ENCODE measurements at places on chromosomes 2 and 18.

DNA sequence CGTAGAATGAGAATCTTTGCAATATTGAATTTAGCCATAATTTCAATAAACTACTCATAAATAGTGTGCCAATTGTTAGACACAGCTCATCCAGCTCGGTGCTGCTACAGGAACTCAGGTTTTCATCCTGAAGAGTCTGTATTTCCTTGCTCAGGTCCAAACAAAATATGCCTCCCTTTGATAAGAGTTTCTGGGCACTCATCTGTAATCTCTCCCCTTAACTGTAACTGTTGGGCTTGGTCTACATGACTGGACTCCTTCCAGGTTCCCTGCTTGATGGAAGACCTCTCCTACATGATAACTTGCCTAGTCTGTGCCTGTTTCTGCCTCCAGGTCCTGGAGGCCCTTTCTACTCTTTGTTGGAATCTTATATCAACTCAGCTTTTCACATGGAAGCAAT is 57.9 kb downstream of the GCA start:
- DNase-seq = no peak

DNA sequence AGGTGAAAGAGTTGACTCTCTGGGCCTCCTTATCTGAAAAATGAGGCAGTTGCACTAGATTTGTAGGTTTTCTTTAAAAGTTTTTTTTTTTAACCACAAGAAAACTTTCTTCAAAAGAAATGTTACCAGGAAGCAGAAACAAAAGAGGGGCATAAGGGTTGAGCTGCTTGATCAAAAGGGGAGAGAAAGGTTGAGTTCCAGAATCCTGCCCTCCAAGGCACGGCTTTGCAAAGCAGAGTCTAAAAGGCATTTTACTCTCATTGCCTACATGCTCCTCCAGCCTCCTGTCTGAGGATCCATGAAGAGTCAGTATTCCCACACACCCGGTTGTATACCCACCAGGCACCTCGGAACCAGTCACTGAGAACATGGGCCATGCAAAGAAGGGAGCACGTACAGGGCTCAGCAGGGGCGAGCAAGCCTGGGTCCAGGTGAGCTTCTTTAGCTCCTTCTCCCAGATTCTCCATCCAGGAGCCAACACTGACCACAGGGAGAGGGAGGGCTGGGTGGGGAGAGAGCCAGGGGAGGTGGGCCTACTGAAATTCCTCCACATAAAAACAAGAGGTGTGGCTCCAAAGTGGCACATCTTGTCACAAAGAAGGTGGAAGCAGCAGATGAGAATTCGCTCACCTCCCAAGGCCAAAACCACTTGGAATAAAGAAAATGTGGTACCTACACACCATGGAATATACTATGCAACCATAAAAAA is 116.0 kb upstream of the EPC2 start:
- no peak for DNase-seq

DNA sequence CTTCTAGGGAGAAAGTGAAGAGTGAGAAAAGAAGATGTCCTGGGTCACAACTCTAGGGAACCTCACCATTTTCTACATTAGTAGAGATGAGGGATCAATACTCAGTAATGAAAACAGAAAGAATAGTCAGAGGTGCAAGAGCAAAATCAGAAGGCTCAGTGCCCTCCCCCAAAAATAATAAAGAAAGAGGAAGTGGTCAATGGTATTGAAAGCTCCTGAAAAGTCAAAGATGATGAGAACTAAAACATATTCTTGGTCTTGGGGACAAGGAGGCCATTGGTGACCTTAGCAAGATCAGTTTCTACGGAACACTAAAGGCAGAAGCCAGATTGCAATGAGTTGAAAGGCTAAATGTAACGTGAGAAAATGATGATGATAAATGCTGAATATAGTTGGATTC is 24.5 kb upstream of the MYO1B start:
- no peak for DNase-seq

DNA sequence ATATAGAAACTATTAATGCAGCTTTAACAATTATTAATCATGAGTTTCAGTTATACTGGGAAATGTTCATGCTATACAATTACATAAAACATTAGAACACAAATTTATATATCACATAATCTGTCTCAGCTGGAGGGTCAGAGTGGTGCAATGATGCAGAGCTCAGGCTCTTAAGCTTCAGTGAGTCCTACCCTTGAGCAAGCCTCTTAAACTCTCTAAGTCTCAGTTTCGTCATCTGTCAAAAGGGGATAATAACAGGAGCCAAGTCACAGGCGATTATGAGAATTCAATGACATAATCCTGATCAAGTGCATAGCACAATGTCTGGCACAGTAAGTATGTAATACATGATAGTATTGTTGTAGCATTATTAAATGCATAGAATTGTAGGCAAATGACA is 46.0 kb downstream of the LAMA1 start:
- no peak for DNase-seq

DNA sequence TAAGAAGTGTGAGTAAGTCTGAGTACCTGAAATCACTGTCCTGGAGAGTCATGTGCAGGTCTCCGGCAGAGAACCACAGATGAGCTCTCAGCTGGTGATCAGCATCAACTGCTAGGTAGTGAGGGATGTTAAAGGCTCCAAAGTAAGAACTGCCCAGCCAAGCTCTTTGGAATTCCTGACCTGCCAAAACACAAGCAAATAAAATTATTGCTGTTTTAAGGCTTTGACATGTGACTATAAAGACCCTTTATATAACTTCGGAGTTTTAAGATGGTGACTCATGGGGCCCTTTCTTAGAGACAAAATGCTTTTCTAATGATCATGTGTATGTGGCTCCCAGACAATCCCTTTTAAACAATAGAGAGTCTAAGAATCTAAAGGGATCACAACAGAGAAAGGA is 855.7 kb downstream of the TRIB2 start:
- DNase-seq = no peak

DNA sequence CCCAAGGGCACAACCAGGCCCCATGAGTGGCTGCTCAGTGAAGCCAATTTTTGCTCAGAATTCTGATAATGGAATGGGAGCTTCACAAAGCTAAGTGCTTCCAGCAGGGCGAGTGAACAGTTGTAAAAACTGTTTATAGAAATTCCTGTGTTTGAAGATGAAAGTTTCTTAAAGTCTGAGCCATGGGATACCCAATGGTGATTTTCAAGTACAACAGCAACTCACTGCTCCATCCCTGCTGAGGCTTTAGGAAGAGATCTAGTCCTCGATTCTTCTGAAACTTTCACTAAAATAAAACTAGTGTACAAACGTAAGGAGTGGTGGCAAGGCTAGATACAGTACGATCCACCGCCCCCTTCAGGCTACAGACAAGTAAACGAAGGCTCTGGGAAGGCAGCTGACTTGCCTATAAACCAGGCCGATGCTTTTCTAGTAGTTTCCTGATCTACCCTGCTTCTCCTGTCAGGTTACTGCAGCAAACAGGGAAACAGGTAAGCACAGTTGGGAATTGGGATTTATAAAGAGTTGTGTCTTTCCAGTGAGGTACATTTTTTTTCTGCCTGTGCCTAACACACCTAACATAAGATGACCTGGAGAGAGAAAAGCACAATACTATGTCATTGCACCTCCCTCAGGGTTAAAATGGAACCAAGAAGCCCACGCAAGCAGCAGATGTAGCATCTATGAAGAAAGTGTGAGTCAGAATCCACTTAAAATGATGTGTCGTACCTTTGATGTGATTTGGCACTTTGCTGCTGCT is 108.7 kb downstream of the UXS1 start:
- no peak for DNase-seq

GRCh38 chr18:12324991-12325725 is 17.1 kb downstream of the TUBB6 start:
- DNase-seq = no peak

GRCh38 chr2:55452879-55453278 is 33.2 kb upstream of the CCDC88A start:
- DNase-seq = no peak

DNA sequence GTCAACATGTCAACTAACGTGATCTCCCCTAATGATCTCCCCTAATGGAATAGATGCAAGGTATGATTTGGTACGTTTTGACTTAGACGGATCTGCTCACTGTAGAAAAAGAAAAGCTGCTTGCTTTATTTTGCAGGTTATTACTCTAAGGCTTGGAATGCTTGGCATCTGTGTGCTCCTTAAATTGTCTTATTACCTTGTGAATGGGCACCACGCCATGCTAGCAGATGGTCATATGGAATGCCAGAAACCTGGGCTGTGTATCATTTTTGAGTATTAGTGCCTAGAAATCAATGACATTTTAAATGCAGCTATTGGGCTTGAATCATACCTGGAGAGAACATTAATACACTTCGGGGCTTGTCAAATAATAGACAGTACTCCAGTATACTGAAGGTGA is 16.5 kb upstream of the FIGN start:
- no peak for DNase-seq

GRCh38 chr2:98601532-98602132 is 6.7 kb downstream of the COA5 start:
- DNase-seq = no peak

DNA sequence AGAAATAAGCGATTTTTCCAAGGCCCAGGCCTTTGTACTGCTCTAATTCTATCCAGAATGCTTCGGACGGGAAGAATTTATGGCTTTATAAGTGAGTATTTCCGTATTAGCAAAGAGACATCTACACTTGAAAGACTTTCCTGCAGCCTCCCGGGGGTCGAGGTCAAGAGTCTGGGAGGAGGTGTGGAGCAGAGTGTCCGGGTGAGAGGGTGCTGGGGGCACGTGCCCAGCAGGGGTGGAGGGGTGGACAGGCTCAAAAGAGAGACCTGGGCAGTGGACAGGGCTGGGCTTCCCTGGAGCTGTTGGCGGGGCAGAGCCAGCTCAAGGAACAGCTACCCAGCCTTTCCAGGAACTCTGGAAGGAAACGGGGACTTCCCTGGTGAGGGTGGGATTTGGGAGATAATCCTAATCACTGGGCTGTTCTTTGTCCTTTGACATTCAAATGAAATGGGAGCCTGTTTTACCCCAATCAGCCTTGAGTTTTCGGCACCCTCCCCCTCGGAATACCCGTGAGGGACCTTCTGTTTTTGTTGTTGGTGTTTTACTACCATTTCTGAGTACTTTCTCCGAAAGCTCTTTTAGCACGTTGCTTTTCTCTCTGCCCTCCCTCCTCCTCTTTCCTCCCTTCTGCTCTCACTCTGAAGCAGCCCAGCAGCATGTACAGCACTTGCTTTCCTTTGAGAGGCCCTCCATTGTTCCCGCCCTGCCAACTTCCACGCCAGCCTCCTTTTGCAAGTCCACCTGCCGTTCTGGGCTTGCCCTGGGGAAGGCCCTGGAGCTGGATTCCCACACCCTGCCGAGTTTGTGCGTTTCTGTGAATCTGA is 164.7 kb downstream of the AGAP1 start:
- no peak for DNase-seq

GRCh38 chr2:110948027-110948674 is 172.6 kb upstream of the BCL2L11 start:
- peak; percentile 45 for DNase-seq

- no peak for DNase-seq
These were observed 100.3 kb downstream of the MBP start for GRCh38 chr18:77032181-77032701.

DNA sequence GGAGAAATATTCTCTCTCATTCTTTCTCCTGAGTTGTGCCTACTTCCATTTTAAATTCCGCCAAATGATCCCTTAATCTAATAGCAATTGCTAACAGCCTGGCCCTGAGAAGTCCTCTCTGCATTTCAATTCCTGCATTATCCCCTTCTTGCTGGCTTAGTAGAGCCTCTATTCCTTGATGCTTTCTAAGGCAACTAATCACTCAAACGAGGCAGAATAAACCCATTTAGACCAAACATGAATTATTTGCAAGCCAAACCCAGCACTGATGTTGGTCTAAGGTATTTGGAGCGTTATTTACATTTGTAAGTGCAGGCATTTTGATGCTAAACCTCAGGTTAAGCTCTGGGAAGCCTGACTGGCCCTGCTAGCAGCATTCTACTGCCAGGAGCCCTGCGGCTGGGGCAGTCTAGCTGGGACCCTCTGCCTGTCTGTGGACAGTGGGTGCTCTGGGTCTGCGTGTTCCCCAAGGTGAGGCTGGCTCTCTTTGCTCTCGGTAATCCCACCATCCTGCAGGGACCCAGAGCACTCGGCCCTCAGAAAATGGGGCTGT is 173.1 kb upstream of the HS6ST1 start:
- DNase-seq = no peak

GRCh38 chr2:73268830-73269685 is 15.2 kb downstream of the FBXO41 start:
- DNase-seq = peak; percentile 76

DNA sequence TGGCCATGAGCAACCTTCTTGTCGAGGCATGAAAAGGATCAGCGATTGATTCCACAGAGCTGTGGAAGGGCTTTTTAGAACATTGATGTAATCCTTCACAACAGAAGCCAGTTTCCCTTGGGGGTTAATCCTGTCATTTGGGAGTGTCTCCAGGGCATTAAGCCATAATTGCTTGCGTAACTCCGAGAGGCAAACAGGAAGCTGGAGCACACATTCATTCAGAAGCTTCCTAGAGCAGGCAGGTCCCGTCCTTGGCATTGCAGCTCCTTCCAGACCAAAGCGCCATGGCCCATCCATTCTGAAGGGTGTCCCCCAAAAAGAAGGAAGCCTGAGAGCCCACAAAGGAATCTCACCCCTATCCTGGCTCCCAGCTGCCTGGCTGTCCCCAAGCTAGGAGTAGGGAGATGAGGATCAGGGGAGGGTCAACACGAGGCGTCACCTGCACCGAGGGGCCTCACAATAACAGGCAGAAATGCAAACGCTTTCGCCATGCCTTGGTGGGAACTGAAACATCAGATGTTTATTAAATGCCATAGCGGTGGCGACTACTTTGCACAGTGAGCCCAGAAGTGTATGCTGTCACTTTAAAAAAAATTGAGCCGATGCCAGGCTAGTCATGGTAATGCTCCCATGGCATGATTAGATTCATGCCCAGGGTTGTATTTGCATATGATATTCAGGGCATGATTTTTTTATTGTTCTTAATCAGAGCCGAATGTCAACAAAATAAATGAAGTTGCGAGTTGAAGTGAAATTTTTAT is 339.4 kb downstream of the BCL11A start:
- peak; percentile 83 for DNase-seq

- DNase-seq = no peak
These were observed 232.2 kb downstream of the TTC32 start for GRCh38 chr2:19669559-19669958.

DNA sequence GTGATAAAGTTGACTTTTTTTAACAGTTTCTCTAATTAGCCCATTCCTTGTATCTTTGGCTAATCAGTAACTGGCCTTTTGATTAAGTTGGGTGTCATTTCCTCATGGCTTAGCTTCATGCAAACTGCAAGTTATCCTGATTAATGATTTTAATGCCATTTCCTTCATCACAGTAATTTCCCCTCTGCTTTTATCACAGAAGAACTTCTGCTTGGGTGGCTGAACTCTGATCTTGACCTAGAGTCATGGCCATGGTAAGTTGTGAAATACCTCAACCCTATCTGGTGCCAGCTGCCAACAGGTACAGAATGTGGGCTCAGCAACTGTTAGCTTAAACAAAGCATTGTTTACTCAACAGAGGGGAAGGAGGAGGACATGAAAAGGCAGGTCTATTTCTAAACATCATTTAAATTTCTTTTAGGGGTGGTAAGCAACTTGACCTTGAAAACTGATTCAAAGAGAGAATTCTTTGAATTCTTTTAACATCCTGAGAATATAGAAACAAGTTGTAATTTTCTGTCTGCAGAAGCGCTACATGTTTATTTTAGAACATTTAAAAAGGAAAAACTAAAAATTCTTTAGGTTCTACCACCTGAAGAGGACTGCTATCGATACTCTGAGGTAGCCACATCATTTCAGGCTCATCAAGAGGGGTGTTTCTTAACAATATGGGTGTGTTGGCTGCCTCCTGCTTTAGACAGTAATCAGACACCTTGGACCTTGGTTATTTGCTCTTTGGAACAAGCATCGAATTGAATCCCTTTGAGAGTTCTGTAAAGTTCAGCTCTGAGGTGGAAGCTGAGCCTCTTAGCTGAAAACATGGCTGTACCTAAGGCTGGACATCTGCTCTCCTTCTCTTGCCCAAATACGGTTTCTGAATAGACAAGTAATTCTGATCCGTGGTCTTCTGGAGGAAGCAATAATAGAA is 39.7 kb downstream of the ANXA4 start:
- peak; percentile 76 for DNase-seq
